Ovary (tissue), 10 donors: ENCODE measurements at places on chromosomes 2 and 18. TPM values are rescaled to one million over a fixed set of nuclear protein-coding genes. Genes with fewer than 3 reads are reported as not detected.

DNA sequence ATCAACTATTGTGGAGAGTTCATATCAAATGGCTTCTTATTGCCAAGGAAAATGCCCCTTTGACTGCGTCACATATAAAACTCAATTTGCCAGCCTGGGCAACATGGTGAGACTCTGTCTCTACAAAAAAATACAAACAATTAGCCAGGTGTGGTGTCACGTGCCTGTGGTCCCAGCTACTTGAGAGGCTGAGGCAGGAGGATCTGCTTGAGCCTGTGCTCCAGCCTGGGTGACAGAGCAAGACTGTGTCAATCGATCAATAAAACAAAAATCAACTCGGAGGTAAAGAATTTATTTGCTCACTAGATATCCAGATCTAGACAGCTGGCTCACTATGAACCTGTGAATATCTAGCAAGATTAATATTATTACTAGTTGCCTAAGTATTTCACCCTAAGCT is 1.7 kb upstream of the ZCCHC2 start:
- no peak for DNase-seq

DNA sequence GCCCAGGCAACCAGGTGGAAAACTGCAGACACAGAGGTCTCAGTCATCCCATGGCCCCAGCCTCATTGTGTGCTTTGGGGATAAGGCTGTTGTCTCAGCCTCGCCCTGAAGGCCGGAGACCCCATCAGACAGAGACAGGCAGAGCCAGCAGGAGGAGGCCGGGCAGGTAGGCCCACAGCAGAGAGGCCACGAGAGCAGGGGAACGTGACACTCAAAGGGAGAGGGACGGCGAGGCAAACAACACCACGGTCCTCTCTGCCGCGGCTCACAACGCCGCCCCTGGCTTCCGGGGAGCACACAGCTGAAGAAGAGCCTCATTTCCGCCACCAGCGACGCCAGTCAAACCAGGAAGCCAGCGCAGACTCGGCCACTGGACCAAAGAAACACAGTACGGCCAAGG is 103.3 kb downstream of the ZNF516 start:
- no peak for DNase-seq

- DNase-seq: no peak
Measured at GRCh38 chr2:165238295-165238694, 919 bp upstream of the SCN2A start.

DNA sequence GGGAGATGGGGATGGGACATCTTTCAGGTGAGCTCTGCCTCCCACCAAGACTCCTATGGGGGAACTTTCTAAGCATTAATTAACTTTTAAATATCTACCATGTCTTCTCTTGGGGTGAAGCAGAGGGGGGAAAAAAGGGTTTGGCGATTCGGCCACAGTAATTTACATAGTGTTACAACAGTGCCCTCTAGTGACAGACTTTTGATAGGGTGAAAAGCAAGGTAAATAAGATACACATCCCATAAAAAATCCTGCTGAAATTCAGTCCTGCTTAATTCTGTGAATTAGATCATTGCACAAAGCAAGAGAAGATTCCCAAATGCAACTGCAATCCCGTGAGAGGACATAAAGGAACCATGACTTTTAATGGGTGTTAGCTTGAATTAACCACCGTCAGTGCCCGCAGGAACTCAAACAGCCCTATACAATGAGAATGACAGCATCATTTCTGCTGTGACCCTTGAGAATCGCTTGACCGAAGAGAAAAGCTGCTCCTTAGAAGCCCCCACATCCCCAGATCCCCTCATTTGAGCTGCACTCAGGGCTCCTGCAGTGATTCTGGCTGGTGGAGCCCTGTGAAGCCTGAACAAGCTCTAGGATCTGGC is 32.8 kb downstream of the FAM124B start:
- DNase-seq: no peak

- DNase-seq: no peak
Measured at GRCh38 chr2:212991120-212991519, 160.3 kb downstream of the IKZF2 start.

DNA sequence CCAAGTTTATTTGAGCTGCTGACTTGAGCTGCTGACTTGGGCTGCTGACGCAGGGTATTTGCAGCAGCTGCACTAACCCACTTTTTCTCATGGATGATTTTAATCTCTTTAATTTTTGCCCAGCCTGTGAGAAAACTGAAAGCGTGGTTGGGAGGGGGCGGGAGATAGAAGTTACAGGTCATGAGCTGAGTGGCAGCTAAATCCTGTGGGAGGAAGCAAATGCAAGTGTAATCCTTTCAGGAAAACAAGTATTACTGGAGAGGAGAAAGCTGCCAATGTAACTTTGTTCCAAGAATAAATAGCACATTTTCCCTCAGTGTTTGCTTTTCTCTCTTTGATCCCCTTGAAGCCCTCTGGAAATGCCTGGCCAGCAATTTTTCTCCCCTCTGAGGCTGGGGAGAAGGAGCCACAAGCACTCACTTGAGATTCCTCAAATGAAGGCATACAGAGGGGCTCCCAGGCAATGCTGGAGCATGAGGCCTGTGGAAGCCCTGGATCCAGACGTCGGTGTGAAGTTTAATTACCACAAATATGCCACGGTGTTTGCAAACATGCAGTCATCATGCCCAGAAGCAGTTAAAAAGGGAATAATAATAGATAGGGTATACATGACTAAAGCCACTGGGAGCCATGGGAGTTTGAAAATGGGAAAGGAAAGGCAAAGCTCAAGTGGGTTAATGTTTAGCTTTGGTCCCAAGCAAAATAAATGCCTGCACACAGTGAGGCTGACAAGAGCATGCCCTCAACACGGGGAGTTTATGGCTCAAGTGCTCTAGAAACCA is 10.4 kb upstream of the EVA1A start:
- no peak for DNase-seq

GRCh38 chr2:218858138-218858445 is 1.5 kb upstream of the WNT6 start:
- DNase-seq: peak; percentile 17

- DNase-seq: no peak
Measured at GRCh38 chr2:224577541-224577940, 7.6 kb downstream of the CUL3 start.

GRCh38 chr2:191666732-191667131 is 11.2 kb upstream of the NABP1 start:
- DNase-seq: no peak

DNA sequence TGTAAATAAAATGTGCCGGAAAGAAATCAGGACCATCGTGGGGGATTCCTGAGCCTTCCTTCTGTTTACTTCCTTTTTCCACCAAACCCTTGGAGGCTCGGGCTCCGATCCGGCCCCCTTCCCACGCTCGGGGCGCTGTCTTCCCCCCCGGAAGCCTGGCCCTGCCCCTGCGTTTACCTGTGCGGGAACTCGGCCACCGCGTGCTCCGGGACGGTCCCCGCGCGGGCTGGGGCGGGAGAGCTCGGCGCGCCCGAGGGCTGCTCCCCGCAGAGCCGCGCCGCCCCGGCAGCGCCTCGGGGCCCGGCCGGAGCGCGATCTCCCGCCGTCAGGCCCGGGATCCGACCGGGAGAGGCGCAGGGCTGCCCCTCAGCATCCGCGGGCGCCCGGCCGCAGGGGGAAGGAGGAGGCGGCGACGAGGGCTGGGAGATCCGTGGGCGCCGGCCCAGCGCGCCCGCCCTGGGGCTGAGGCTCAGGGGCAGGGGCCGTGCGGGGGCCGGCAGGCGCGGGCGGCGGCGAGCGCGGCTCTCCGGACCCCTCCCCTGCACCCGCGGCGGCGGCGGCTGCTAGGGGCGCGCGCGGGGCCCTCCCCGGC is 435 bp downstream of the ADCY3 start:
- no peak for DNase-seq

DNA sequence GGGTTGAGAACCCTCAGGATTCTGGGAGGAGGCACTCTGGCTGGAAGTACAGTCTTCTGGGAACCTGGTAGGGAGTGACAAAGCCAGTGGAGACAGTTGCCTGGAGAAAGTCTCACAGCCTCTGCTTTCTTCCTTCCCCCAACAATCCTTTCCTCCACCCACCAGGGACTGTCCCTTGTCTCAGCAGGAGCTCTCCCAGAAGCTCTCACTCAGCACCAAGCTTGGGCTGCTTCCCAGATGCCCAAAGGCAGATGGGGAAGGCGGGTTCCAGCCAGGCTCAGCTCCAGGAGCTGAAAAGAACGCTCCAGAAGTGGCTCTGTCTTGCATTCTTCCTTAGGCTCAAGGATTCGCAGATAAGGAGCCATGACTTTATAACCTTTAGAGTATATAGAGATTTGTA is 7.6 kb upstream of the NAGK start:
- DNase-seq: no peak

GRCh38 chr2:77199411-77199810 is 322.8 kb downstream of the LRRTM4 start:
- no peak for DNase-seq

DNA sequence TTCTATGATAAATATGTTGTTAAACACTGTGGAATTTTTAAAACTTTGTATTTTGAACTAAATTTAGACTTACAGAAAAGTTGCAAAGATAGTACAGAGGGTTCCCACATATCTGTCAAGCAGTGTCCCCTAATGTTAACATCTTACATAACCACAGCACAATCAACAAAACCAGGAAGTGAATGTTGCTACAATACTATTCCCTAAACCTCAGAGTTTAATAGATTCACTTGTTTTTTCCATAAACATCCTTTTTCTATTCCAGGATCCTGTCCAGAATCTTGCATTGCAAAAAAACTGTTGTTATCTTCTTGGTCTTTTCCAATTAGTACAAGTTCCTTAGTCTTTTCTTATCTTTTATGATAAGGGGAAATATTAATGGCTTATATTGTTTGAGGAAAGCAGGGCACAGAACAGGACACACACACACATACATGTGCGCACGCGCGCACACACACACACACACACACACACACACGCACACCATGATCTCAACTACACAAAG is 251.1 kb upstream of the TRIB2 start:
- DNase-seq: no peak

DNA sequence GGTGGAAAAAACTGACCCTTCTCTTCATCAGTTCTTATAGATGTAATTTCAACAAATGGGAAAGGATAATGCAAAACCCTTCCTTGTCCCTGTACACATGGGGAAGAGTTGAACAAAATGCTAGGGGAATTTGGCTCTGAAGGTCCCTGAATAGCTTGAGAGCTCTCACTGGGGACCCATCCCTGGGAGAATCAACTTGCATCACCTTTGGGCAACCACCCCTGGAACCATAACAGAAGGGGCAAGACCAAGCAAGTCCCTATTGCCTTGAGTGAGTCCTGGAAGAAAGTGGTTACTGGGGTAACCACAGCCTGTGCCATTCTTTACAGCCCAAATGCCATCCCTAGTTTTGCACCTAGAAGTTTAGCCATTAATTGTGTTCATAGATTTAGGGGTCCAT is 52.2 kb upstream of the B3GNT2 start:
- no peak for DNase-seq

- no peak for DNase-seq
Measured at GRCh38 chr2:169658877-169659276, 35.3 kb downstream of the CFAP210 start.

The LGALSL gene
- polyA plus RNA-seq: 17.0 TPM

The RAPGEF4 gene
- polyA plus RNA-seq: 9.9 TPM

The ENOSF1 gene
- 29.2 TPM for polyA plus RNA-seq

The ORC4 gene
- 14.9 TPM for polyA plus RNA-seq

The TDRD15 gene
- polyA plus RNA-seq: not detected

The LYPD6 gene
- polyA plus RNA-seq: 0.57 TPM

The TP53I3 gene
- polyA plus RNA-seq: 10.2 TPM

The CRYGC gene
- not detected for polyA plus RNA-seq

The MRPL30 gene
- polyA plus RNA-seq: 43.8 TPM

The DSC1 gene
- not detected for polyA plus RNA-seq

The AMMECR1L gene
- polyA plus RNA-seq: 18.8 TPM

The CFC1B gene
- polyA plus RNA-seq: not detected

The SALL3 gene
- not detected for polyA plus RNA-seq

The UBE2F gene
- polyA plus RNA-seq: 22.2 TPM

The CIB4 gene
- 3.9 TPM for polyA plus RNA-seq

The ZNF804A gene
- 0.28 TPM for polyA plus RNA-seq

The GAD1 gene
- polyA plus RNA-seq: 0.77 TPM
